Transverse colon (tissue), 4 donors: ENCODE measurements at places on chromosomes 3 and 15. TPM values are rescaled to one million over a fixed set of nuclear protein-coding genes. Genes with fewer than 3 reads are reported as not detected.

- DNase-seq, result no peak
Observed at GRCh38 chr3:114721864-114722263, 425.2 kb downstream of the ZBTB20 start.

DNA sequence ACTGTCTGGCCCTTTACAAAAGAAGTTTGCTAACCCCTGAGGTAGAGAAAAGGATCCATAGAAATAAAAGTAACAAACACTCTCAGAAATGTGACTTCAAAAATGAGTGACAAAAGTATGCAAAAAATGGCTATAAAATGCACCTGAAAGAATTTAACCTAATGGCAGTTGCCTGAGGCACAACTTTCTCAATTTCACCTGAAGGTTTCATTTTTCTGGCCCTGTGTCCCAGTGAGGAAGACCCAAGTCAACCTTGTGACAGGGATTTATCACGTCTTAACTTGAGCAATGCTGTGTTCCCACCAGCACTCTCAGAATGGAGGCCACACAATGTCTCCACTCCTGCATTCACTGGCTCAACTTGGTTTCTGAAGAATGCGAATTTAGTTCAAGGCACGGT lies 83.0 kb downstream of the FHIT start:
- DNase-seq, result no peak

DNA sequence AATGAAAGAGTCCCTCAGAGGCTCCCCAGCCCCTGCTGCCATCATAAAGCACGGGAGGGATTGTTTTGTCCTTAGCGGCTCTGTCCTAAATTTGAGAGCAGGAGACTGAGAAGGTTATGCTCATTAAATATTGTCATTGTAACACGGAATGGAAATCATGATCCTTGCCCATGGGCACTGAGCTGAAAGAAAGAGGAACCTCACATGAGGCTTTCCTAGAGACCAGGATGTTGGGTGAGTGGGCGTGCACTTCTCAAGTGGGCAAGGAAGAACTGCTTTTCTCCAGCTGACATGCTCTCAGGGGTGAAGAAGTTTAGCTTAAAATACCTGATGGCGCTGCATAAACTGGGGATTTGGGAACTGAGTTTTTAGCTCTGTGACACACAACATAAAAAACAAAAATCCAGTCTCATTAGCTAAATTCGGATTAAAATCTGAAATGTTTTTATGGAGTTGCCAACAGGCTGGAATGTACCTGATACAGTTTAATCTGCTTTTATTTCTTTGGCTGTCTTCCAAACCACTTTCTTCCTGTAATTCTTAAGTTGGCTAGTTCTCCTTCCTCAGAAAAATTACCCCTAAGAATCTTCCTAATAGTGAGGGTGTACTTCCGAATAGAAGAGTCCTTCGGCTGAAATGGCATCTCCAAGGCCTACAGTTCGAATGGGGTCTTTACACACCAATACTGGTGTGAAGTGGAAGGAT lies 31.7 kb downstream of the ADPGK start:
- no peak for DNase-seq

GRCh38 chr15:89138999-89139612 lies 50.9 kb downstream of the ABHD2 start:
- no peak for DNase-seq

- DNase-seq, result no peak
Observed at GRCh38 chr15:46556559-46557379, 921.9 kb downstream of the SQOR start.

DNA sequence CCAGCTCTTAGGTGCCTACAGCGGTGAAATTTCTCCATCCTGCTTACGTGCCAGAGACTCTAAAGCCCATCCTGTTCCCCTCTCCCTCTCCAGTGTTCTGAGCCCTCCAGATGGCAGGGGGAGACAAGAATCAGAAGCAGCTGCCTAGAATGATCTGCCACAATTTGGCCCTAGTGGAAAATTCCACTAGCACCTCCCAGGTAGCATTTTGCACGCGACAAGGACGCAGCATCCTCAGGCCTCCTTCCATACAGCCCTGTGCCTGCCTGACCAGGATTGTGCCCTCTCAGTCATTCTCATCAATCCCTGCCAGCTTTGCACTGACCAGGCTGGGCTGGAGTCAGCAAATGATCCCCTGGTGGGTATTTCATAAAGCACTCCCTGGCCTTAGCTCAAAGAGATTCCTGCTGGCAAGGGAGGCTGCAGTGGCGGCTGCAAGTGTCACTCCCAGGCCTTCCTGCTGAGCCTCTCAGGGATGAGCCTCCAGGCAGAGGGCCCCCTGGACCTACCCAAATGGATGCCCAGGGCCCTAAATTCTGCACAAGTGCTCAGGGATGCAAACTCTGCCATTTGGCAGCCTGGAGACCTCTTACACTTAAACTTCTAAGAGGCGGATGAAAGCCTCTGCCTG lies 130.2 kb upstream of the ATP2B2 start:
- no peak for DNase-seq

- DNase-seq, result no peak
Observed at GRCh38 chr15:44804298-44805046, 68.1 kb downstream of the TRIM69 start.

DNA sequence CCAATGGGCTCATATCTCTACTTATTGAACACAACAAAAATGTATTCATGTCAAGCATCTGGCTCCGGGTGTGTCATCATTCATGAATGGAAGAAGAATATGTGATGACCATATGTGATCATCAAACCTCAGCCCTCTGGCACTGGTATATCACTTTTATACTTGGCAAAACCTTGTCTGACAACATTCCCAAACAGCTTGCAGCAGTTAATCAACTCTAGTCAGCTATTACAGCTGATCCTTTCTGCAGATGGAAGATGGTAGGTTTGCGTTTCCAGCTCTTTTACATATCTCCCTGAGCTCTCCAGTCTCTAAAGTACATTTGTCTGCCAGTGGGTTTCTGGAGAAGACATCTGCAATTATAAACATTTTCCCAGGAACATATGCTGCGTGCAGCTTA lies 6.6 kb downstream of the PLSCR5 start:
- no peak for DNase-seq

DNA sequence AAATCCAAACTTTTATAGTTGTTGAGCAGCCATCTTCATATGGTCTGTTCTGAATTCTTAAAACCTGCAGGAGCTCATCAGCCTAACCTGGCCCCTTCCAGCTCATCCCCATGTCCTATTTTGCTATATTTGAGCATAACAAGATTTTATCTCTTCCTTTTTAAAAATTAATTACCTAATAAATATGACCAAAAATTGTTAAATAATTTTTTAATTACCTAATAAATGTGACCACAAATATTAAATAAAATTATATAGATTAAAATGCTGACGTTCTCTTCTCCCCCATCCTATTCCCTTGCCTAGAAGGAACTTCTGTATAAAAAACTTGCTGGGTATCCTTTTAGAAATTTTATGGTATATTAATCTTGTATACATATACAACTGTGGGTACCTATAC lies 43.7 kb downstream of the OXNAD1 start:
- DNase-seq, result no peak

DNA sequence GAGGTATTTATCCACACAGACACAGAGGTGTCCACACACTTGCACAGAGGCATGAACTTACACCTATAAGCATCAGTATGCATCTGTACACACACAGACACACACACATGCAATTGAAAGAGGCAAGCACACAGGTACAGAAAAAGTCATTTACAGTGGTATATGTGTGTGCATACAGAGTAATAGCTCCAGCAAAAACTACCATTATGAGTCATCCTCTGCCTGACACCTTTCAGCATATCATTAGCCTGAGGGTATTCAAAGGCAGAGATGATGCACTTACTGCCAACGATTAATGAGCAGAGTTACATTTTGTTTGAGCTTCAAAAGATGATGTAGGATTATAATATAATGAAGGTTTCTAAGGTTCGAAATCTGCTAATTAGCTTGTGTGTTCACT lies 100.3 kb upstream of the TPRG1 start:
- DNase-seq, result no peak

DNA sequence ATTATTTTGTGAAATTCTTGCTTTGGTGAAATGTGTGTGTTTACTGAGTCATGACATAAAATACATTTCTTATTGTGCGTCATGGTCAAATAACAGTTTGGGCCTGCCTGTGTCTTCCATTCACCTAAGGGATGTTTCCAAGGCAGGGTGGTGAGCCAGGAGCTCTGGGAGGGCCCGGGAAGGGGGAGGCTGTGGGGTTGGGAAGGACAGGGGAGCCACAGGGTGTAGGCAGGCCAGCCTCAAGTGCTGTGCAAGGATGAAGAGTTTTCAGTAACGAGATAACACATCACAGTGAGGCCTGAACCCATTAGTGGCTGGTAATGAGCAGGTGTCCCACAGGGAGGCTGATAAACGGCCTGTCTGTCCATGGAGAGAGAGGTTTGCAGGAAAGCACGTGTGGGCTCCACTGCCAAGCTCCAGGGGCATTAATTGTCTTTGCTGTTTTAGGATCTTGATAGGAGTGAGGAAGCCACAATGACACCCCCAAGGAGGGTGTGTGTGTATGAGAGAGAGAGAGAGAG lies 35.6 kb upstream of the SEC13 start:
- DNase-seq, result no peak

GRCh38 chr3:22555753-22556435 lies 647.2 kb upstream of the UBE2E2 start:
- DNase-seq, result no peak

GRCh38 chr3:136982520-136983138 lies 24.8 kb downstream of the IL20RB start:
- DNase-seq, result no peak

DNA sequence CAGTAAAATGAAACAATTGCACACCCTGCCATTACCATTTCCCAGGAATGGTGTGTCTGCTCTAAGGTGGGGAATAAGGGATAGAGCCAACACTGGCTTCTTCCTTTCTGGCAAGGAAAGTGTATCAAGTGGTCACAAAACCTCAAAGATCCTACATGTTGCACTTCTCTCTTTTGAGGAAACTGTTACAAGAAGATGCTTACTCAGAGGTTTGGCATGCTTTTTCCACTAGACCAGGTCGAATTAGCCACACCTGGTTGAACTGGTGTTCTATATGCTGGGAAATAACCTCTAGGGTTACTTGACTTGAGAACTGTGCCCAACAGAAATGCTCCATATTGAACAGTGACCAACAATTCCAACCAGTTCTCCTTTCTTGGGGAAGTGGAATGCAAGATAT lies 102.9 kb downstream of the LRRN1 start:
- DNase-seq, result no peak

DNA sequence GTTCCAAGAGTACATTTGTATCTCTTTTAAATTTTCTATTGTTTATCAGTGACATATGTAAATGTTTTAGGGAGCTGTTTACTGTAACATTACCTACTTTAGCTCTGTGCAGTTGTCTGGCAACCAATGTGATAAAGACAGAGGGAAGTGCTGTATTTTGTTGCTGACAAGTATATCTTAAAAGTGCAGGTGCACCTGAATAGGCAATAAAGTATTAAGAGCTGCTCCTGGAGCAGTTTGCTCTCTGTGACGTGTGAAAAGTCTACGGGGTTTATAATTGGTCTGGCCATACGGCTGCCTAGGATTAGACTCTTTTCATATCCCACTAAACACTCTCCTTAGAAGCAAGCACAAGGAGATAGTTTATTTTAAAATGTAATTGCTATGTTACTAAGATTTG lies 178.3 kb downstream of the IGF1R start:
- no peak for DNase-seq

DNA sequence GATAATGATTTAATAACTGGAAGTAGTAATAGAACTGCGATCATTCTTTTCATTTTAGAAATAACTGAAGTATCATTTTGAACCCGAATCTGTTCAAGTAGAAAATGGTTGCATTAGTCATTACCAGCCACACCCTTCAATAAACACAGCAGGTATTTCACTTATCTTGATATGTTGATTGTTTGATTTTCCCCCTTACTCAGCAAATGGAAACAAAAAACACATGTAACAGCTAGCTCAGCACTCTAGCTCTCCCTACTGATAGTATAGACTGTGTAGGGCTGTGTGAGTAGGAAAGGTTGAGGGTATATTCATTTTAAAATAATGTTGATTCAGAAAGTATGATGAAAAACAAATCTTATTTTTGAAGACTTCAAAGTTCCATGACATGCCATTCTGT lies 1.1 kb upstream of the GPR149 start:
- DNase-seq, result no peak

DNA sequence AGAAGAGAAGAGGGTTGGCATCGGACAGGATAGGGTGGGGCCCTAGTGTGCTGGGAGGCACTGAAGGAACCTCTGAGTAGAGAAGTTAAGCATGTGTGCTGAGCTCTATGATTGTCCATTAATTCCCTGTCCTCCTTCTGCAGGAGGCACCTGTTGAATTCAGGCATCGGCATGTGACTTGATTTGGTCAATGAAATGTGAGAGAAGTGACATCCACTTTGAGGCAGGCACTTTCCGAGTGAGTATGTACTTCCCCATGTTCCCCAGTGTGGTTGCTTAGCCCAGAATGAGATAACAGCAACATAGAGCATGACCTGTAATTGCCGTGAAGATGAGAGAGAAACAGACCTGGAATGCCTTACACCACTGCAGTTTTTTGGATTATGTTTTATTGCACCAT lies 224.8 kb downstream of the RPLP1 start:
- DNase-seq, result no peak

DNA sequence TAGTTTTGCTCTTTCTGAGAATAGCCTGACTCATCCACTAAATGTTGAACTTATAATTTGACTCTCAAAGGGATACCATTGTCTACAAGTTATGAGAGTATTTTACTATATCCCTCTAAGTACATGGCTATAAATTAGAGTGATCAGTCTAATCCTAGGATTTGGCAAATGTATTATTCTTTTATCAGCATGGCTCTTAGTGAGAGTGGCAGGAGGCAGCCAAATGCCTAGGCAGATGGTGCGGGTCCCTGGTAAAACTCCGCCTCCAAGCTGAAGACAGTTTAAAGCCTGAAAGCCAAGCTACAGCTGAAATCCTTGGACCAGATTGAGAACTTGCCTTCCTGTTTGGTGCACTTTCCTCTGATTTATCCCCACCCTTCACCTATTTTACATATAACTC lies 631.8 kb downstream of the SQOR start:
- no peak for DNase-seq

GRCh38 chr3:157921811-157922210 lies 184.4 kb downstream of the SHOX2 start:
- no peak for DNase-seq

DNA sequence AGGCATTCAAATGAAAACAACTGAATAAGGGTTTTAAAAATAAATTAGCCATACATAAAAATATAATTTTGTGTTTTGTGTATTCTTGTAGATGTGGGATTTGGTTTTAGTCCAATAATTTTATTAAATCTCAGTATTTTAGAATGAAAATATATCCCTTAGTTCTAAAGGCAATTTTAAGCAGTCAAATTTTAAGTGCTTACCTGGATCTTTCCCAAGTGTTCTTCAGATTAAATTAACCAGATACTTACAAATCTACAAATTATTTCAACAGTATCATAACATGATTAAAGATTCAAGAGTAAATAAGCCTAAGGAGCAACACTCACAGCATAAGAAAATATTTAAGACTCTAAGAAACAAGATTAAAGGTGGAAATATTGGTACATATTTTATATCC lies 275.0 kb upstream of the RBMS3 start:
- no peak for DNase-seq

- DNase-seq, result peak; percentile 91
Observed at GRCh38 chr3:48435774-48436476, 4.0 kb downstream of the CCDC51 start.

- DNase-seq, result peak; percentile 66
Observed at GRCh38 chr3:126782536-126782935, 78.5 kb downstream of the CHCHD6 start.

GHRL gene
- not detected for total RNA-seq

STRC gene
- 20.3 TPM for total RNA-seq

THSD4 gene
- total RNA-seq, result 38.7 TPM

PPARG gene
- total RNA-seq, result 146 TPM

CEP152 gene
- total RNA-seq, result 3.4 TPM

TRAT1 gene
- total RNA-seq, result 1.1 TPM

MOBP gene
- 1.3 TPM for total RNA-seq

SH2D7 gene
- total RNA-seq, result not detected

A4GNT gene
- total RNA-seq, result not detected
